ENCODE measurements at places on chromosomes 5 and 9.

- no peak for DNase-seq
Measured at GRCh38 chr9:135704483-135704882, 2.5 kb downstream of the KCNT1 start.

DNA sequence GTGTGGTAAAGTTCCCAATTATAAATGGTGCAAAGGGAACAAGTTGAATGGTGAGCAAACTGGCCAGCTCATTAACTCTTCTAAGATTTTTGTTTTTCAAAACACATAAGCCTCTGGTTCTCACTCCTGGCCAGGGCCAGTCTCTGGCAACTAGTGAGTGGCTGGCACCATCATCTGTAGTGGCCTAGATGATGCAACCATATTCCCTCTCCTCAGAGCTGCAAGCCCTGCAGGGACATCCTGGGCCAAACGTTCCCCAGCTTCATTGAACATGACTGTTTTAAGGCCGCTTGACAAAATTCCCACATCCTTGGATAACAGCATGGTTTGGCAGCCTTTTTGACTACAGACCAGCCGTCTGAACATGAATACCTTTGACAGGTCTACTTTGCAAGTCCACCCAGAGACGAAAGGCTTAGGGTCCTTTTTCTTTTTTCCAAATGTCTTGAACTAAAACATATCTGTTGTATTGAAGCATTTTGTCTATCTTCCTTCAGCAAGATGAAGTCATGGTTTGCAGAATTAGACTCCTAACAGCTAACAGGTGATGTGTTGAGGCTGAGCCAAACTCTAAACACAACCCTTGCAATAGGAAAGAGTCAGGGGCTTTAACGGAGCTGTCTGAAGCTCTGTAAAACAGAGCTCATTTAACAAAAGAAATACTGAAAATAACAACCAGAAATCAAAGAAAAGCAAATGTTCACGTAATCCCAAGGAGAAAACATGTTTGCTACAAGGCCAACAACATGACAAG lies 23.8 kb downstream of the MACROH2A1 start:
- no peak for DNase-seq

DNA sequence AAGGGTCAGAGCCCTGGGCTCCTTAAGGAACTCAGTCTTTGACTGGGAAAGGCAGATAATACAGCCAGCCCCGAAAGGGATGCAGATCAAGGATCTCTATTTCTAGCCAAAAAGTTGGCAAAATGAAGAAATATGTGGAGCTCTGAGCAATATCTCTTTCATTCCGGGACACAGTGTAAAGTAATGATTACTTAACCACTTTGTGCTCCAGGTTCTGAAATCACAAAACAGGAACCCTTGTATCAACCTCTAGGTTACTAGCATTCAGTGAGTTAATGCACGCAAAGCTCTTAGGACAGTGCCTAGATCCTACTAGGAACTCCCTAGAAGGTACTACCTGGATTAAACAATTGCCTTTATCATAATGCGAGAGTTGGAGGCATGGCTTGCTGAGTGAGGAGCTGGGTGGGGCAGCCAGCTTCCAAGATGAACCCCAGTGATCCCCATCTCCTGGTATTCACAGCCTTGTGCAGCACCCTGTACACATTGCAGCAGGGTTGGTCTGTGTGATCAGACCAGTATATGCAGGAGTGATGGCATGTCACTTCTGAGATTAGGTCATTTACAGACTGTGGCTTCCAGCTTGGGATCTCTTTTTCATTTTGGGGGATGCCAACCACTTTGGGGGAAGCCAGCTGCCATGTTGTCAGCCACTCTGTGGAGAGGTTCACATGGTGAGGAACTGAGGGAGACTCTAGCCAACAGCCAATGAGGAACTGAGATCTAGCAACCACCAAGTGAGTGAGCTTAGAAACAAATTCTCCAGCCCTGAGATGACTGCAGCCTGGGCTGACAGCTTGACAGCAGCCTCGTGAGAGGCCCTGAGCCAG lies 103.1 kb upstream of the SLC44A1 start:
- no peak for DNase-seq

- DNase-seq = no peak
Measured at GRCh38 chr9:117546894-117547678, 132.2 kb upstream of the ASTN2 start.

DNA sequence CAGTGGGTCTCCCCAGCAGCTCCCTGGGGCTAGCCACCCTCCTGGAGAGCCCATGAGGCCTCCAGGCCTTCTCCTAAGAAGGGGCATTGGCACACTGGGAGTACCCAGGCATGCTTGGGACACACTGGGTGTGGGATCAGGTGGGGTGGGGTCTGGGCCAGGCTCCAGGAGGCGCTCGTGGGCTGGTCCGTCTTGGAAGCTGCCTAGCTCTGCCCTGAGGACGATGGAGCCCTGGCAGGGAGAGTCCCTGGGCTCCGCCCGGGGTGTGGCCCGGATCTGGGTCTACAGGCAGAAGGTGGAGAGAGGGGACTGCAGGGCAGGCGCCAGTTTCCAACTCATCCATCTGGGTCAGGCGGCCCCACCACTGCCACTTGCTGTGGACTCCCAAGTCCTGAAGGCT lies 2.4 kb downstream of the PRRX2 start:
- DNase-seq = no peak

DNA sequence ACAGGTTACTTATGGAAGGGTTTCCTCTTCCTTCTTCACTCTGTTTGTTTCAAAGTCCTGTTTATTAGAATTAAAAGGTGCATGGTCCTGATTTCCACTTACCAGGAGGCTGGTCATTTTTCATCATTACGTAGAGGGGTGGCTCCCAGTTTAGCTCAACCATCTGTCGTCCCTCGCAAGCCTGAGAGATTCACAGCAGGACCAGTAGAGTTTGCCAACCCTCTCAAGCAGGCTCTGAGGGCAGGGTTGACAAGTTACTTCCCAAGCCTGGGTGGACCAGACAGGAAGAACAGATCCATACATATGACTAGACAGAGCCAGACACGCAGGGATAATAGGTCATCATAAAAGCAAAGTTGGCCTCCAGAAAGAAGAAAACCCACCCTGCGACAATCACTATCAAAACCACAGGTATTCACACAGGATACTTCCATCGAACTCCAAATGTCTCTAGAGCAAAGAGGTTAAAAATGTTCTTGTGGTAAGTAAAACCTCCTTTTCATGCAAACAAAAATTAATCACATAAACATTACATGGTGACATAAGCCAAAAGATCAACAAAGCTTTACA lies 151.9 kb downstream of the ELAVL2 start:
- no peak for DNase-seq

DNA sequence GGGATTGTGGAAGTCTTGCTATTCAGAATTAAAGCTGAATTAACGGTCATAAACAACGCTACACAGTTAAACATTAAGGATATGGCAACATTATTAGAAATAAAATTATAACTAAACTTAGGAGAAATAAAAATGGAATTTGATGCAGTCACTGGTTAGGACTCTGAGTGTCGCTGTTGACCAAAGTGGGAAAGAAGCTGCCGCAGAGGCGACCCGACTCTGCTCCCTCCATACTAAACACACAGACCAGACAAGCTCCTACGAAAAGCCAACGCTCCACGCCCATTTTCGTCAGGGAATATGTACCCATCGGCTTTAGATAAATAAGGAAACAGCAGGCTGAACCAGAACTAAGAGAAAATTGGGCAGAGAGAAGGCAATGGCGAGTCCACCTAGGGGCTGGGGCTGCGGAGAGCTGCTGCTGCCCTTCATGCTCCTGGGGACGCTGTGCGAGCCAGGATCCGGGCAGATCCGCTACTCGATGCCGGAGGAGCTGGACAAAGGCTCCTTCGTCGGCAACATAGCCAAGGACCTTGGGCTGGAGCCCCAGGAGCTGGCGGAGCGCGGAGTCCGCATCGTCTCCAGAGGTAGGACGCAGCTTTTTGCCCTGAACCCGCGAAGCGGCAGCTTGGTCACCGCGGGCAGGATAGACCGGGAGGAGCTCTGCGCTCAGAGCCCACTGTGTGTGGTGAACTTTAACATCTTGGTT lies at the start of gene PCDHGA5:
PCDHGA5 (plus strand) TSS at position 211 of the 709 bp plus-strand sequence; CDS start at position 380, 169 bp downstream.
- no peak for DNase-seq

GRCh38 chr5:69048230-69048629 lies 45.6 kb upstream of the SLC30A5 start:
- no peak for DNase-seq

GRCh38 chr5:95163079-95163478 lies 121.8 kb downstream of the MCTP1 start:
- DNase-seq = no peak

- DNase-seq = no peak
Measured at GRCh38 chr5:143671674-143672569, 140.0 kb upstream of the HMHB1 start.

Data from stimulated activated CD8-positive, alpha-beta memory T cell treated with anti-CD3 and anti-CD28 coated beads, Interleukin-4, amount 100 ng/mL, for 4 hours (primary cell).